Hematopoietic multipotent progenitor cell treated with erythropoietin and hydrocortisone succinate and interleukin-3 and kit ligand, for 8 days (in vitro differentiated cells): ENCODE measurements at places on chromosomes 6 and 20.

GRCh38 chr6:109944448-109944847, 33.7 kb upstream of the GPR6 start:
- no peak for DNase-seq

- DNase-seq: peak; percentile 44
Observed at GRCh38 chr6:28841290-28841689, 82.5 kb downstream of the TRIM27 start.

- DNase-seq: peak; percentile 86
Observed at GRCh38 chr6:107114213-107114925, 946 bp downstream of the BEND3 start.

GRCh38 chr6:142867988-142868812, 76.8 kb downstream of the HIVEP2 start:
- DNase-seq: peak; percentile 17

- DNase-seq: no peak
Observed at GRCh38 chr6:160278786-160279310, 20.2 kb upstream of the SLC22A2 start.

- DNase-seq: no peak
Observed at GRCh38 chr6:43584892-43585570, 9.0 kb downstream of the POLH start.
